ENCODE measurements at places on chromosomes 11 and 22.

DNA sequence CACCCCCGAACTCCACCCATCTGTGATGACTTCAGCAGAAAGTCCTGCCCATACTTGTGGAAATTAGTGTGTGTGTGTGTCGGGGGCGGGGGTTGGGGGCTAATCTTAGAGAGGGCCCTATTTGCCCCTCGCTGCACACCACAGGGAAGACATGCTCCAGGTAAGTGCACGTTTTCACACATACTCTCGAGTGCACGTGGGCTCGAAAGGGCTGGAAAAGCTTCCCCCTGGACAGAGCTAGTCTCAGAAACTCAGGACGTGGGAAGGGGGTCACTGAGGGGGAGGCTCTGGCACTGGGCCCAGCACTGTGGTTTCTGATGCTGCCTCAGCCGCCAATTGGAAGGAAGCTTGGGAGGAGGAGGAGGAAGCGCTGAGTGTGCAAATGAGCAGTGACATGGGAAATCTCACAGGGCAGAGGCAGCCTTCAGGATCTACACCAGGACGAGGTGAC lies 40.7 kb upstream of the CD82 start:
- DNase-seq: no peak

DNA sequence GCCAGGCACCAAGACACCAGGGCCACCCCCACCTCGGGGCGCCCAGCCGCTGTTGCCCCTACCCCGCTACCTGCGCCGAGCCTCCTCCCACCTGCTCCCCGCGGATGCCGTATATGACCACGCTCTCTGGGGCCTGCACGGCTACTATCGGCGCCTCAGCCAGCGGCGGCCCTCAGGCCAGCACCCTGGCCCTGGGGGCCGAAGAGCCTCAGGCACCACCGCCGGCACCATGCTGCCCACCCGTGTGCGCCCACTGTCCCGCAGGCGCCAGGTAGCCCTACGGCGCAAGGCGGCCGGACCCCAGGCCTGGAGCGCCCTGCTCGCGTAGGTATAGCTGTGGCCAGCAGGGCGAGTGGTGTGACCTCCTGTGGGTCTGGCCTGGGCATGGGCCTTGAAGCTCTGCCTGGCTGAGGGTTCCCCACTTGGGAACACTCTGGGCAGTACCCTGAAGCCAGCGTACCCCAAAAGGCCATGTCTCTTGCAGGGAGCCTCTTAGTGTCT lies 14.8 kb upstream of the MDK start:
- no peak for DNase-seq

DNA sequence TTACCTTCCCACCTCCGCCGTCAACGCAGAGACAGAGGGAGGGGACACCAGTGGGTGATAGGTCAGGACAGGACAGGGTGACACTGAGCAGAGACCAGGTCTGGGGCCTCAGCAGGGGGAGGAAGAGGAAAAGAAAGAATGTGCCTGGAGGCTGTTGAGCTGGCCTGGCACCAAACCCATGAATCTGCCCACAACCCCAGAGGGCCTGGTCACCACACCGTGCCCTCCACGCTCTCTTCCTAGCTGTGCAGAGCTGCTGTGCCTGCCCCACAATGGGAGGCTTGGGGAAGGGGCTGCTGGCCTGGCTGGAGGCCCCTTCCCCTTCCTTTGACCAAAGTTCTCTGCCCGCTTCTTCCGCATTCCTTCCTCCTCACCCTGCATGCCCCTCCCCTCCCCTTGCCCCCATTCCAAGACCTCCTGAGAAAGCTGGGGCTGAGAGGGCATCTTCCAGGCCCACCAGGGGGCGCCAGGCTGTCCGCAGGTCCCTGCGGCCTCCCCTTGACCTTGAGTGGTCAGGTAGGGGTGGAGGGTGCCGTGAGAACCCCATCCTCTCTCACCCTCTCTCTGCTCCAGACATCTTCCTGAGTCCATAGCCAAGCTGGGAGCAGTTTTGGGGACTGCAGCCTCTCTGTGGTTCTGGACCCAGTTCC lies 11.0 kb upstream of the CACNA1I start:
- DNase-seq: no peak

- DNase-seq: no peak
Observed at GRCh38 chr11:102154806-102155205, 44.6 kb downstream of the YAP1 start.

- DNase-seq: no peak
Observed at GRCh38 chr11:26072614-26073153, 259.2 kb upstream of the ANO3 start.

DNA sequence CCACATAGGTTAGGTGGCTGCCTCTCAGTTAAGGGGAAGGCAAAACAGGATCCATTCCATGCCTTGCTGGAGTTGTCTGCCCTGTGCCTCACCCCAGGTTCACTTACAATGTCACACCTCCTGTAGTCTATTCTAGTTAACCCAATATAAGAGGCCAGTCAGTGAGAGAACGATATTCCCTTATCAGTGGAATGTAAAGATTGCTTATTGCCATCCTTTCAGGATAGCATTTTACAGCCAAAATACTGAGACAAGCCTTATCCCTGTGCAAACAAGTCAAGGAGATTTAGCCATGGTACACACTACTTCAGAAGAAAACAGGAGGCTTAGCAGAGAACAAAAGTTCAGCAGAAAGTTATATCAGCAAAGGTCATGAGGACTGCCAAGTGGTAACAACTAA lies 5.5 kb downstream of the CYP2R1 start:
- DNase-seq: no peak

Measured in activated naive CD4-positive, alpha-beta T cell (primary cell).